Stimulated activated CD8-positive, alpha-beta memory T cell treated with anti-CD3 and anti-CD28 coated beads, Interleukin-4, amount 100 ng/mL, for 4 hours (primary cell): ENCODE measurements at places on chromosomes 3 and 15.

GRCh38 chr15:49301562-49301961, 121.5 kb upstream of the FGF7 start:
- DNase-seq = no peak

DNA sequence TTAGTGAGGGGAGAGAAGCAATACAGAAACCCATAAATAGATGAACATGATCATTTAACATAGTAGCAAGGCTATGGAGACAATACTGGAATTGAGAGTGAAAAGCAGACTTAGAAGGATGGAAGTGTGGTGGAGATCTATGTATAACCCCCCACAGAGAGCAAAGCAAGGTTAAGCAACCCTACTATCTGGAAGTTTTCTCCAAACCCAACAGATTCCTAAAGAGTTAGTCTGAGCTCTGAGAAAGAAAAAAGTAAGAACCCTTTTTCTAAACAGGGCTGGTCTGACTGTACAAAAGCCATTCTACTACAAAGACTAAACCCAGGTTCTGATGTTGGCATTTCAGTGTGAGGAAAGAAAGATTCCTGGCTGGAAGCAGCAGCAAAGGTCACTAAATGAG, 153.2 kb downstream of the WNT5A start:
- DNase-seq = no peak

DNA sequence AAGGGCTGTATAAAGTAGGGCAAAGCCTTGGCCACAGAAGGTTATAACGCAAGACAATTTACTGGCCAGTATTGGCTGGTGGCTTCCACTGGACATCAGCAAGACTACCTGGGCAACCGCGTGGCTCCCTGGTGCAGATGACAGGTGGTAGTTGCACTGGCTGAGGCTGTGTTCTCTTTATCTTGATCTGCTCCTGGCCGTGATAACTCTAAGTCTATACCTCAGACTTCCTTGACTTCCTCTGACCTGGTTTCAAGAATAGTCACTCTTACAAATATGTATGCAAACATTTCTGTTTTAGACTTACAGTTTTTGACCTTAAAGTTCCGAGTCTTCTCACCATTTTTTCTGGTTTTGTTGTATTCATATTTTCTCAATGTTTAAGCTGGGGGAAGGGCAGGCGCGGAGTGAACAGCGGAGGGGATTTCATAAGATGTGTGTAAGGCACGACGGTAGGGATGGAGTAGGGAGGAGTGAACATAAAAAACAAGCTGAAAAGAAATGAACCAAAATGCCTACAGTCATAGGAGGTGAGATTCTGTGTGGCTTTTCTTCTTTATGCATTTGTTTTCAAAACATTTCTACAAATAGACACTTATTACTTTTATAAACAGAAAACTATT, 15.2 kb upstream of the TMEM212 start:
- DNase-seq = no peak

- DNase-seq = no peak
Observed at GRCh38 chr3:24853685-24854490, 359.2 kb upstream of the THRB start.

DNA sequence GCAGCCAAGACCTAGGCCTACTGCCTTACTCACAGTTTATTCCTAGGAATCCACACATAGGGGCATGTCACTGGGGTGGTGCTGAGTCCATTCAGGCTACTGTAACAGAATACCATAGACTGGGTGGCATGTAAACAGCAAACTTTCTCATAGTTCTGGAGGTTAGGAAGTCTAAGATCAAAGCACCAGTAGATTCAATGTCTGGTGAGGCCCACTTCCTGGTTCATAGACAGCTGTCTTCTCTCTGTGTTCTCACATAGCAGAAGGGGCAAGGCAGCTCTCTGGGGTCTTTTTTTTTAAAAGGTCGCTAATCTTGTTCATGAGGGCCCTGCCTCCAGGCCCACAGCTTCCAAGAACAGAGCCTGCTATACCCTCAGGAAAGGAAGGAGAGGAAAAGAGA, 113.9 kb upstream of the MANF start:
- no peak for DNase-seq

DNA sequence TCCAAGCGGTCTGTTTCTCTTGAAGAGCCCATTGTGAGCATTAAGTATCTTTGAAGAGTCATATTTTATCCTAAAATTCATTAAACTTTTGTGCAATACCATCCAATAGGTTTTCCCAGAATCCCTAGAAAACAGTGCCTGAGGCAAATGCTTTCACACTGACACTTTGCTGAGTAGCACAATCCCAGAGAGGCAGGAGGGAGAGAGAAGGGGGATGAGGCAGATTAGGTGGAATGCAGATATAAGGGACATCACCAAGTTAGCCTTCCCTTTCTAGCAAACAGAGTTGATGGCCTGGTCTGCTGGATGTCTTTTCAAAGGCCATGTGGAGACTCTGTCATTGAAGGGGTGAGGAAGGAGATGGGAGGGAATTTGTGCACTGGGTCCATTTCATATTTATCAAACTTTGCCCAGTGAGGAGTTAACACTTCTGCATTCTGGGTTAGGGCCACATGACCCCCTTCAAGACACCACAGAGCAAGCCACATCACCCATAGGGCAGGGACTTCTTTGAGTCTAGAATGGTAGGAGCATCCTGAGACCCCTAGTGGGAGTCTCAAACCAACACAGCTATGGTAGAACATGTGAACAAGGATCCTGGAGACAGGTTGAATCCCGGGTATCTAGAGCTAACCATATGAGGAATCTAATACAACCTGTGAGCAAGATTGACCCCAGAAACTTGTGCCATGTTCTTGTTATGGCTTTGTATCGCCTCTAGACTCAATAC, 32.0 kb upstream of the SEMA6D start:
- DNase-seq = no peak

- DNase-seq = no peak
Observed at GRCh38 chr3:130546920-130547679, 30.1 kb downstream of the COL6A6 start.

DNA sequence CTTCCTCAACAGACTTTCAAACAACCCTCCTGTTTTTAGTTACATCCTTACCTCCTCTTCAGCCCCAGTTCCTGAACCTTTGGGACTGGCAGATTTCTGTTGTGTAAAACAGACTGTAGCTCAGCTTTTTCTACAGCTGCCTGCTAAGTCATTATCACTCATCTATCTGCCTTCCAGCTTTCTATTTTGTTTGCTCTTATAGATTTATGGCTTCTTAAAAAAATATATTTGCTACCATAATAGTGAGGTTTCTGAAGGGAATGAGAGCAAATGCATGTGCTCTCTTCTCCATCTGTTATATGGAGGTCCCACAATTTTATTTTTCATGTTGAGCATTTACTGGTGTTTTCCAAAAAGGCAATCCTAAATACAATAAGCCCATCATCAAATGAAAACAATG, 18.2 kb upstream of the GJD2 start:
- no peak for DNase-seq

GRCh38 chr3:72368331-72368975, 479.8 kb downstream of the SHQ1 start:
- DNase-seq = no peak

DNA sequence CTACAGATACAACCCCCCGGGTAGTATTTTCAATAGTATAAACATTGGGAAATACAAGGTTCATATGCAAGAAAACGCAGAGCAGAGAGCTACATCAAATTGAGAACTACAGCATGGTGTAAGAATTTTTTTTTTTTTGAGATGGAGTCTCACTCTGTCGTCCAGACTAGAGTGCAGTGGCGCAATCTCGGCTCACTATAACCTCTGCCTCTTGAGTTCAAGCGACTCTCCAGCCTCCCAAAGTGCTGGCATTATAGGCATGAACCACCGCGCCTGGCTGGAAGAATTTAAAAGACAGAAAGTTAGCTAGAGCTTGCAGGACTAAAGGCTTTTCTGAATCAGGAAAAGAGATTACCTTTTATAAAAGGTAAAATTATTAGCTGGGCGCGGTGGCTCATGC, 42.0 kb downstream of the PIGB start:
- no peak for DNase-seq

DNA sequence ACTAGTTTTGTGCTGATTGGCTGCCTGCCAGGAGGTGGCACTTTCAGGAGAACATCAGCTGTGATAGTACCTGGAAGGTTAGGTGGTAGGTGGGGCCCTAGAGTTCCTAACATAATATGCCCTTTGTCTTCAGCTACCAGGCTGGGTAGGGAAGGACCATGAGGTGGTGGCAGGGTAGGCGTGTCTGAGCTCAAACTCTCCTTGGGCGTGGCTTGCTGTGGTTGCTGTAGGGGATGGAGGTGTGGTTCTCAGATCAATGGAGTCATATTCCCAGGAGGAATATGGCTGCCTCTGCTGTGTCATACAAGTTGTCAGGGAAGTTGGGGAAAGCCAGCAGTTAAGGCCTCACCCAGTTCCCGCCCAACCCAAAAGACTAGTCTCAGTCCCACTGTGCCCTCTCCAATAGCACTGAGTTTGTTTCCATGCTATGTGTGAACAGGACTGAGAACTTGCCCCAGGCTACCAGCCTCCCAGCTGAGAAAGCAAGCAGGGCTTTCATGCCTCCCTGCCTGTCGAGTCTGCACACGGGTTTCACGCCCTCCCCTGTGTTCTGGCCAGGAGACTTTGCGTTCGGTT, 107.7 kb downstream of the CHCHD4 start:
- DNase-seq = no peak

- no peak for DNase-seq
Observed at GRCh38 chr3:12229146-12229851, 59.6 kb upstream of the PPARG start.

DNA sequence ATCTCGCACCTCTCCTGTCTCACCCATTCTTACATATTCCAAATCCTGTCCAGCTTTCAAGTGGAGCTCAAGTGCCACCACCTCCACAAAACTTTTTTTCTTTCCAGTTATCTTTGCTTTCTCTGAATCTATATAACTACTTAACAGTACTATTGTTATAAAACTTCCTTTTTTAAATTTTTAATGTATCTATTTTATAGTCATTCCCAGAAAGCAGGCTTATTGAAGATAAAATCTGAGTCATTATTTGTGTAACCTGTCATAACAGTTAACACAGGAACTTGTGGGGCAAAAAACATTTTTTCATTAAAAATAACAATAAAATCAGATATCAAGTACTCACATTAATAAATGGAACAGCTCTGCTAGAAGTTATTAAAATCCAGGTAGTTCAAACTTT, 73.3 kb upstream of the ALCAM start:
- DNase-seq = no peak

GRCh38 chr3:138594935-138595610, 1.0 kb upstream of the CEP70 start:
- DNase-seq = no peak

- DNase-seq = no peak
Observed at GRCh38 chr3:8482960-8483665, 18.5 kb upstream of the LMCD1 start.

- DNase-seq = no peak
Observed at GRCh38 chr15:41331281-41331680, 1.1 kb downstream of the OIP5 start.
